ENCODE measurements at places on chromosomes 7 and 10.

DNA sequence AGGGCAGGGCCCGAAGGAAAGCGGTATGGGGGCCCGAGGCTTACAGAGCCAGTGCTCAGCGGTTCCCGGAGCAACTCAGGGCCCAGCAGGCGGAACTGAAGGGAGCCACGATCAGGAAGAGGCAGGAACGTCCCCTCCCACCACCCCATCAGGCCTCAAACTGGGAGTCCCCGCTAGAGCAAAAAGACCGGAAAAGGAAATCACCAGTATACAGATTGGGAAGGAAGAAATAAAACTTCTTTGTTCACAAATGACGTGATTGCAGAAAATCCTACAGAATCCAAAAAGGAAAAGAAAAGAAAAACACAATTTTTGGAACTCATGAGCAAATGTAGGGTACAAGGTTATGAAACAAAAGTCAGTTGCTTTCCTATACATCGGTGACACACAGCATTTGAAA lies 21.6 kb upstream of the ZFAND2A start:
- DNase-seq, result no peak

DNA sequence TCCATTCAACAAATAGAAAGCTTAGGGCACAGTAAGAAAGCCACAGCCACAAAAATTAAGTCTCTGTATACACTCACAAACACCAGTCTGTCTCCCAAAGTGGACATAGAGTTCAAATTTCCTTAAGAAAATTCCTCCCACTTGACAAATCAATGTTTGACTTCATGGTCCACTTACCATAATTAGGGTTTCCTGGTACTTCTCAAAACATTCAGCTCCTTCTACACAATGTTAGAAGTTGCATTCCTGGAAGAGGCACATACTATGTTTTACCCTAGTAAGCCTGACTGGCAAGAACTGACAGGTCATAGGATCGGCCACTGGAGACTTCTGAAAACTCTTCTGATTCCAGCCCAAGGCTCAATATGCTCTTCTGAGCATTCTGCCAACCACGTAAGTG lies 70.5 kb downstream of the CPXM2 start:
- no peak for DNase-seq

- DNase-seq, result no peak
Measured at GRCh38 chr10:26840938-26841732, 19.6 kb downstream of the ABI1 start.

DNA sequence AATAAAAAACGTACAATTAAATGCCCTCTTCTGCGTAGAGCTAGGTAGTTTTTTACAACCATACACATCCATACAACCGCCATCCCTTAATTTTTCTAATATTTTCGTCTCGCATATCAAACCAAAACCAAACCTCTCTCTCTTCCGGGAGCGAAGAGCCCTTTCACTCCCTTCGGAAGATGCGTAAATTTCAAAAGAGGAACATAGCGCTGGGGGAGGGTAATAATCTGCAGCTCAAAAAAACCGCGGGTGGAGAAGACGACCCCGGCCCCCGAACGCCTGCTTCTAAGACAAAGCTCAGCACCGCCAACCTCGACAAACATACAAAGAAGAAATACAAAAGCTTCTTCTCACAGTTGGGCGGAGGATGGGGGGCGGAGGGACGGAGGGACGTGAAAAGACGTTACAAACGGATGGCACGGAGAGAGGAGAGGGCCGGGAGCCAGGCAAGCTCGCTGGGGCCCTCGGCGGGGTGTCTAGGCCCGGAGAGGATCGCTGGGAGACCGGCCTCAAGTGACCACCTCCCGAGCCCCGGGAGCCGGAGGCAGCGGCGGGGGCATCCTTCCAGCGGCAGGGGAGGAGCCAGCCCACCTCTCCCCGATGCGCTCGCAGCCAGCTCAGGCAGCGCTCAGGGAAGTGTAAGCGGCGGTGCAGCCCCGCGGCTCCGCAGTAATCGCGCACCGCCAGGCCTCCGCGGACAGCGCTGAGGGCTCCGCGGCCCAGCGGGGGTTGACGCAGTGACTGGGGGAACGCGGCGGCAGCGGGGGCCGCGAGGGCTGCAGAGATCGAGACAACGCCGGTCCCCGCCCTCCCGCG lies 851 bp downstream of the MKRN1 start:
- no peak for DNase-seq

- DNase-seq, result no peak
Measured at GRCh38 chr7:149799397-149800168, 26.2 kb upstream of the ZNF467 start.

- no peak for DNase-seq
Measured at GRCh38 chr7:7484072-7484471, 51.6 kb downstream of the COL28A1 start.

DNA sequence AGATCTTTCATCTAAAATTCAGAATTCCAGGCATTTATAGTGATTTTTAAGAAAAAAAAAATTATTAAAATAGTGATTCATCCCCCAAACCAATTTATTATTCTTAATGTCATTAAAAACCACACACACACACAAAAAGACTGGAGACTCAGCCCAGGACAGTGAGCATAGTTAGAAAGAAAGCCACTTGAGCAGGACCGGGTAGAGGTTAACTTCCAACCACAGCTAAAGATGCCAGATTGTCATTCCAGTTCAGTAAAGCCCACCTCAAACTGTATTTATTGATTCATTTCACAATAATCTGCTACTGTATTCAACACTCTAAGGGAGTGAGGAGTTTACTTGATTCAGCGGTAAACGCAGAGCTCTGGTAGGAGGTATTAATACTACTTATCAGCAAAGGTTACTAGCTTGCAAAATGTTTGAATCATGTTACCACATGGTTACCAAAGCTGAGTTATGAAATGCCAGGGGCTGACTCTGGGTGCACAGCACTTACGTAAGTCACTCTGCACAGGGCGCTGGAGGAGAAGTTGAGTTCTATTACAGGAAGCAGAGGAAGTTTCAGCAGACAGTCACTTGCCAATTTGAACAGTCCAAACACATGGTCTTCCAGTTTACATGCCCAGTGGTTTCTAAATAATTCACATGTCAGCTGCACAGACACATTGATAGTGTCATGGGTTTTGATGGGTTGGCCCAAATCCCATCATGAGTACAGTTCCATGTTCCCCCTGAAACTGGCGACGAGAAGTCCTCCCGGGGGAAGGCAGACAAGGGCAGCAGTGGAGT lies 64.6 kb downstream of the KLF6 start:
- no peak for DNase-seq

DNA sequence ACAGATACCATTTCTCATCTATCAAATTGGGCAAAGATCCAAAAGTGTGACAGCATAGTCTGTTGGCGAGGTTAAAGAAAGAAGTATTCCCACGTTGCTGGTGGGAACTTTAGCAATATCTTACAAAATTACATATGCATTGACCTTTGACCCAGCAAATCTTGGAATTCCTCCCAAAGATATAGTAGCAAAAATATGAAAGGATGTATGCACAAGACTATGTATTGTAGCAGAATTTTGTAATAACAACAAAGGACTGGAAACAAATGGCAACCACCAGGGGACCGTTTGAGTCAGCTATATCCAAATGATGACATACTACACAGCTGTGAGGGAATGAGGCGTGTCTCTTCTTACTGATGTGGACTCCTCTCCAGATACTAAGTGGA lies 50.2 kb downstream of the KCNH2 start:
- no peak for DNase-seq

GRCh38 chr10:95397747-95398146 lies 106.9 kb upstream of the PDLIM1 start:
- no peak for DNase-seq

DNA sequence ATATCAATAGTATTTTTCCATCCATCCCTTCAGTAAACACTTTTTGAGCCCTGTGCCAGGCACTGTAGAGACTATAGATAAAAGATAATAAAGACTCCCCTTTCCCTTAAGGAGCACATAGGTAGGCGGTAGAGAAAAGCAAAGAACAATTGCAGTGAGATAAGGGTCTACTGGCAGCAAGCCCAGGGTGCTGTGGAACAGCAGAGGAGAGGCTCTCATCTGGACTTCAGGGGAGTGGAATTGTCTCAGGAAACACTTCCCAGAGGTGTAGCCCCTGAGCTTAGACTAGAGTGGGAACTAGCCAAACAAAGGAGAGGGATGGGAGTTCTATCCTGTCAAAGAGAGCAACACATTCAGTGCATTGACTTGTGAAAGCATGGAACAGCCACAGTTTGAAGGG lies 102.0 kb downstream of the NRF1 start:
- no peak for DNase-seq
